IMR-90 (cell line): ENCODE measurements at places on chromosomes 7 and 10.

DNA sequence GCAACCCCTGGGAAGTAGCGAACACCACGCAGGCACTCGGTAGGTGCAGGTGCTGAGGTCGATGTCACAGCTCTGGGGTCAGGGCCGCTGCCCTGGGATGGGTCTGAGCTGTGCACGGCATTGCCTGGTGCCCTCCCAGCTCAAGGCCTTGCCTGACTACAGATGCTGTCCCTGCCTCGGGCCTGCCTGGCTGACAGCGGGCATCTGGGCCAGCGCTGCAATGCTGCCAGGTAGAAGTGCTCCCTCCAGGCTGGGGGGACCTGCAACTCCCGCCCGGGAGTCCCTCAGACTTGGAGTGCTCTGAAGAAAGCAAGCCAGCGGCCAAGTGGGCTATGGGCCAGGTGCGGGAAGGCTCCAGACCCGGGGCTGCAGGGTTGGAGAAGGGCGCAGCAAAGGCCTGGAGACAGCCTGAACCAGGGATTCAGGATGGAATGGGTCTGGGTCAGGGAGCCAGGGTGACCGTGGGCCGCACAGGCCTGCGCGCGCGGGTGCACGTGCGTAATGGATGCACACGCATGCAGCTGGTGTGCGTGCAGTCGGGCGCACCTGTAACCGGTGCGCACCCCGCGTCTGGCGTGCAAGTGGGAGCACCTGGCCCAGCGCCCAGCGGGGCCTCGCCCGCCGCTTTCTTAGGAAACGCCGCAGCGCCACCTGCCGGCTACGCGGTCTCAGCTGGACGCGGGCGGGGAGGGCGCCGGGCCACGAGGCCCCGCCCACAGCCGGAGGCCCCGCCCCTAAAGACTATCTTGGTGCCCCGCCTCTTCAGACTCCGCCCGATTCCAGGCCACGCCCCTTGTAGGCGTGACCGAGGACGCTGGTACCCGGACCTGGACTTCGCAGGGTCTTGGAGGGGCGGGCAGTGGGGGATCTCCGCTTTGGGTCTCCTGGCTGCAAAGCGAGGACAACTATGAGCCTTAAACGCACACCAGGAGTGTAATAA is 46.7 kb downstream of the MICALL2 start:
- DNase-seq, result peak; percentile 71

DNA sequence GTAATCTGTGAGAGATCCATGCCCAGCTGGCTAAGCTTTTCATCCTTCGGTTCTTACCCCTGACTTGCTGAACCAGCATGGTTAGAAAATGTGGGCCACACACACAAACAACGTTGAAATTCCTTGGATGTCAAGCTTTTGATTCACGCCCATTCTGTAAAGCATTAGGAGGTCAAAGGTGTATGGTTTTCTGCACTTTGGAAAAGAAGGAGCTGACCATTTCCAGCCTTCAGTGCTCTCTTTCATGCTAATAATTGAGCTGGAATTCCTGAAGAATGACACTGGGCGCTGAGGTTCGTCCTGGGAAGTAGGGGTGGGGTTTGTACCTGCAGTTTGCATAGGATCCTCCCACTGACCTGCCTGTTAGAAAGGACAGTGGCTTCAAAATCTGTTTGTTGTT is 23.1 kb downstream of the KLF6 start:
- peak; percentile 35 for DNase-seq

- peak; percentile 77 for DNase-seq
Observed at GRCh38 chr10:110547139-110547761, 20.2 kb upstream of the SMC3 start.

DNA sequence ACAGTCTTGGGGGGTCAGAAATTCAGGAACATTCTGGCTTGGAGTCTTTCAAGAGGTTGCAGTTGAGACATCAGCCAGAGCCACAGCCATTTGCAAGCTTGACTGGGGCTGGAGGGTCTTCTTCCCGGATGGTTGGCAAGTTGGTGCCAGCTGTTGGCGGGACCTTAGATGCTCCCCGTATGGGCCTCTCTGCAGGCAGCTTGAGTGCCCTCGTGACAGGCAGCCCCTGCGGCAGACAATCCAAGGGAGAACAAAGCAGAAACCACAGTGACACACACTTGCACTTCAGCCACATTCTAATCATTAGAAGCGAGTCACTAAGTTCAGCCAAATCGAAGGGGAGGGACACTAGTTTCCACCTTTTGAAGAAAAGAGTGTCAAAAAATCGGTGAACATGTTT is 59.4 kb upstream of the MXI1 start:
- DNase-seq, result peak; percentile 6

DNA sequence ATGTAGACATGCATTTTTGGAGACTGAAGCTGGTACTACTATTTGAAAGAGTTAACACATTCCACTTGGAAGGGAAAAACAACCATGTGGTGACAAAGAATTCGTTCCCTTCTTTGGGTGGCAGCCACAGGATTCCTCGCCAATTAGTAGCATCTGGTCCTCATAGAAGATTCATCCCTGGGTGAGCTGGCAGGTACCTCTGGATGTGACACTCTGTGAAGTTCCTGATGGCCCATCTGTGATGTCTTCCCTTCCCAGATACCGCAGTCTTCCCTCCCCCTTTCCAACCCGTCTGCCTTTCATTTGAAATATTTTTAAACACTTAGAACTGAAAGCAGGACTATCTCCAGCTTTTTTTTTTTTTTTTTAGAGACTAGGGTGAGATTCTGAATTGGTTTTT is 569.5 kb downstream of the TYW1 start:
- DNase-seq, result no peak

GRCh38 chr10:69728335-69728870 is 73.3 kb upstream of the COL13A1 start:
- DNase-seq, result peak; percentile 80
